ENCODE measurements at places on chromosomes 4 and X.

GRCh38 chr4:107711831-107712230 lies 8.2 kb downstream of the PAPSS1 start:
- no peak for DNase-seq

DNA sequence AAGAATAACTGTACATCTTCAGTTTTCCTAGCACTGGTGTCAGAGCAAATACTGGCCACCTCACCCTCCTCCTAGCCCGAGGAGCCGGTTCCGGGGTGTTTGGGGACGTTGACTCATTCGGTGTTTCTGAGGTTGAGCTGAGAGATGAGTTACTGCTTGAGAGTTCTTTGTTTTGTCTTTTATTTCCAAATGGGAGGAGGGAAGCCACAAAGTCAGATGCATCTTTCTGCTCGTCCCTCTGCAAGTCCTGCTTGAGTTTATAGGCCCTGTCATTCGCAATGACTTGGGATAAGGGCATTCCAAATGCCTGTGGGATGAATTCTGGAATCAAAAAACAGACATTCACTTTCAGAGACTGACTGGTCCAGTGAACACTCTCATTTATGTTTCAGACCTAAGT lies 77.5 kb downstream of the HCCS start:
- DNase-seq = no peak

DNA sequence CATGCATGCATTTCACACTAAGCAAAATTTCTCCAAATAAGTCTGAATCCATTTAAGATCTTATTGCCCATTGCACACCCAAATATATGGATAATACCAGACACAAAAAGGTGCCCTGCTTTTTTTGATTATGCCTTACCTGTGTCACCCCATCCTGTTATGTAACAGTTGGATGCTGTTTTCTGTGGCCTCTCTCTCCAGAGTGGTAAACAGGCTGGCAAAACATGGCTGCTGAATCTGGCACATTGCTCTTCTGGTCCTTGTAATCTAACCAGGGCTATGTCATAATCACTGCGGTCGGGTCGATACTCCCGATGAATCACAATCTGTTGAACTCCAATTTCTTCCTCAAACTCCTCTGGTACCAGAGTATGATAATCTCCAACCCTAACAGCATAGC lies 70.1 kb downstream of the PRSS12 start:
- DNase-seq = no peak

DNA sequence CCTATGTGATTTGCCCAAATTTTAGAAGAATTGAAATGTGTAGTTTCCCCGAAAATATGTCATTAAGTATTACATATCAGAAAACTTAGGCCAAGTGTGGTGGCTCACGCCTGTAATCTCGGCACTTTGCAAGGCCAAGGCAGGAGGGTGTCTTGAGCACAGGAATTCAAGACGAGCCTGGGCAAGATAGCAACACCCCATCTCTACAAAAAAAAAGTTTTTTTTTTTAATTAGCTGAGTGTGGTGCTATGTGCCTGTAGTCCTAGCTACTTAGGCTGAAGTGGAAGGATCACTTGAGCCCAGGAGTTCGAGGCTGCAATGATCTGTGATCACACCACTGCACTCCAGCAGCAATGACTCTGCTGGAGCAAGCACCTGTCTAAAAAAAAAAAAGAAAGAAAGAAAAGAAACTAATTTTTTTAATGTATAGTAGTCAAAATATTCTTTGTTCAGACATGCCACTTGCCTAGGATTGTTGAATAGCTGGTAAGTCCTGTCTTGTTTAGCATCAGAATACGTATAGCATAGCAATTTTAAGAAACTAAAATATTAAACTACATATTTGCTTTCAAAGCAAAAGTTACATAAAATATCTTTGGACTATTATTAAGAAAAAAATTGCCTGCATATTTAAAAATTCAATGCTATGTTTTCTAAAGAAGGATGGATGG lies 40.1 kb upstream of the GAB1 start:
- no peak for DNase-seq

- no peak for DNase-seq
Observed at GRCh38 chr4:103400405-103400804, 202.3 kb upstream of the CENPE start.

- no peak for DNase-seq
Observed at GRCh38 chrX:43493756-43494155, 162.3 kb upstream of the MAOA start.

DNA sequence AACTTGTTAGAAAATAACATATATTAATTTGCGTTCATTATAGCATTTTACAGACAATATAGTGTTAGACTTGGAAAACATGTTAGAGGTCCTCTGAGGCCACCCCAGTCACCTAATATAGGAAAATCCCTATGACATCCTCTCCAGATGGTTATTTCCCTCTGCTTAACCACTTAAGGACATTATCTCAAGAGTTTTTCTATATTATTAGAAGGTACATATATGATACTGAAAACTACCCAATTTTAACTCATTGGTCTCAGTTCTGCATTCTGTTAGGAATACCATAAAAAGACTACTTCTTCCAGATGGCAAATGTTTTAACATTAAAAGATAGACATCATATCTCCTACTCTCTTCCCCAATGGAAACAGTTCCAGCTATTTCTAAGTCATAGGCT lies 21.4 kb downstream of the PTPN13 start:
- DNase-seq = no peak

DNA sequence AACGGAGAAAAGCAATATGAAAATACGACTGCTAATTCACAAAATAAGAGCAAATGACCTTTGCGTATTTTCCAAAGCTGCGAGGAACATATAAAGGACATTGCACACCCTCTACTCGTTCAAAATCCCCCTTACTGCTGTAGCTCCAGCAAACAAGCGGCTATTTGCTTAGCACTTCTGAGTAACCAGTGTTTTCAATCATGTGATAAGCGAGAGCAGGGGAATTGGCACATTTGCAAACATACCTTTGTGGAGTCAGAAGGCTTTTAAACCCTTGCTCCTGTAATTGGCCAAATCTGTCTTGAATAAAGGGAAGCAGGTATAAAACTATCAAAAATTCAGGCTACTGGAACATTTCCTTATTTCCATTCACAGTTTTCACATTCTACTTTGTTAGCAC lies 610.2 kb downstream of the UBE2NL start:
- DNase-seq = no peak

GRCh38 chr4:118337954-118338353 lies 14.8 kb downstream of the PRSS12 start:
- no peak for DNase-seq

DNA sequence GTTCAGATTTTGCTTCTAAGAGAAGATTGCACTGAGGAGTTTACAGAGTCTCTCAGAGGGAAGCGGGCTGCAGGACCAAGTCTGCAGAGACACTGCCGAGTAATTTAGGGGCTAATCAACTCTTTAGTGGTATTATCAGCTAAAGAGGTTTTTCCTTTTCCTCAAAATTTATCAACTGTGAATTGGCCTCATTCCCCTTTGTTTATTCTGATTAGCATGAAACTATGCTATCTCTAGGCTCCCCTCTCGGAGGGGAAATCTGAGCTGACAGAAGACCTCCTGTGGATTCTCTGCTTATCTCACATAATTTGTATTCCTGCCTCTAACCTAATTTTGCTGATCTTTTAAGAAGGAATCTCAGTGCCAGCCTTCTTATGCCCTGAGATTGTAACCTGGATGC lies 201.0 kb downstream of the DCTD start:
- DNase-seq = no peak

GRCh38 chrX:47608130-47608810 lies 11.4 kb downstream of the SYN1 start:
- DNase-seq = no peak

Measured in stimulated activated CD8-positive, alpha-beta memory T cell treated with anti-CD3 and anti-CD28 coated beads, Interleukin-2, amount 100 ng/mL, for 1 hour (primary cell).